Mesenchymal stem cell (in vitro differentiated cells and primary cell): ENCODE measurements at places on chromosomes 16 and 17.

DNA sequence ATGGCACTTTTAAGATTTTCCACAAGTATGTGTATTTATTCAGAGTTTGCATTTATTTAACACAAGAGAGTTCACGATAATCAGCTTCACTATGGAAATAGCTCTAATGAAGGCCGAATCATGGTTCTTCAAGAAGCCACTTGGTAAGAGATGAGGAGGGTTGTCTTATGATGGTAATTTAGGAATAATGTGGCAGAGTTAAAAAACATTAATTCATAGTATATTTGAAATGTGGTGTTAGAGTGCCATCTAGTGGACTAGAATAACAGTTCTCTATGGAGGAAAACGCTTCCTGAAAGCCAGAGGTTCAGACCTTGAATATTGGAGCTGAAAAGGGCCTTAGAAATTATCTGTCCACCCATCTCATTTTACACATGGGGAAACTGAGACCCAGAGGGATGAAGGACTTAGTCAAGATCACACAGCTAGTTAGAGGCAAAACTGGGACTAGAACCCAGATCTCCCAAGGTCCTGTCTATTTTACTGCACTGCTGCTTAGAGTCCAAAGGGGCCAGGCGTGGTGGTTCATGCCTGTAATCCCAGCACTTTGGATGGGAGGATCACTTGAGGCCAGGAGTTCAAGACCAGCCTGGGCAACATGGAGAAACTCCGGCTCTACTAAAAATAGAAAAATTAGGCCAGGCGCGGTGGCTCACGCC lies 33.8 kb upstream of the KPNB1 start:
- H3K27me3 ChIP-seq = no peaks in the 10 kb centered on the region
- no peak overlapping the region for H3K27ac ChIP-seq
- H3K36me3 ChIP-seq = peaks cover 25% of the 10 kb centered on the region
- H3K4me1 ChIP-seq = peaks cover 10% of the 10 kb centered on the region
- no peak overlapping the region for H3K4me3 ChIP-seq
- DNase-seq = peak; percentile 65

DNA sequence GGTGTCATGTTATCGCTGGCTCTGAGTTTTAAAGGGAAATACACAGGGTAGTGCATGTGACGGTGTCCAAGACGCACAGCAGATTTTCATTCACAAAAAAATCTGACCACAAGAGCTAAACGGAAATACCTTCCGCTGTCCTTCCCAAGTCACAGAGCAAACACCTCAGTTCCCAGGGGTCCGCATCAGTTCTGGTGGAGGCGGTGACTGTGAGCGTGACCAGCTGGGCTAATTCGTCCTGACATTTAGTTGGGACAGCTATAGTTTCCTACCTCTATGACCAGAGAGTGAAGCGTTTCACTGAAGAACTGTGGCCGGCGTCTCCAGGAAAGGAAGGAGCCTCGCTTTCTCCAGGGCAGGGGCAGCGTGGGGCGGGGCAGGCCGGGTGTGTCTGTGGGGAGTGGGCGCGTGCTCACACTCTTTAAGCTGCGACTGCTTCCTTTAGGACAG lies 10.5 kb upstream of the FASN start:
- no peaks in the 10 kb centered on the region for H3K27me3 ChIP-seq
- peaks cover 35% of the 10 kb centered on the region for H3K36me3 ChIP-seq
- no peak overlapping the region for H3K4me3 ChIP-seq
- H3K4me1 ChIP-seq = peaks cover 30% of the 10 kb centered on the region
- DNase-seq = no peak
- H3K27ac ChIP-seq = no peak overlapping the region

- peaks cover 29% of the 10 kb centered on the region for H3K4me1 ChIP-seq
- DNase-seq = no peak
- peak overlapping the region; percentile 74 for H3K4me3 ChIP-seq
- no peaks in the 10 kb centered on the region for H3K27me3 ChIP-seq
Observed at GRCh38 chr17:38753071-38753506, 548 bp downstream of the PSMB3 start.

GRCh38 chr17:46264456-46265198 lies 30.3 kb upstream of the LRRC37A start:
- H3K36me3 ChIP-seq = no peaks in the 10 kb centered on the region
- DNase-seq = peak; percentile 96
- peaks cover 23% of the 10 kb centered on the region for H3K4me1 ChIP-seq
- peak overlapping the region; percentile 11 for H3K27ac ChIP-seq

GRCh38 chr17:41382394-41382793 lies 288 bp upstream of the KRT34 start:
- H3K4me1 ChIP-seq = peaks cover 6% of the 10 kb centered on the region
- DNase-seq = peak; percentile 32
- H3K4me3 ChIP-seq = no peak overlapping the region
- no peak overlapping the region for H3K27ac ChIP-seq
- no peaks in the 10 kb centered on the region for H3K27me3 ChIP-seq
